Activated T-cell treated with anti-CD3 and anti-CD28 coated beads, Interleukin-2, amount 50 U/mL, for 72 hours (primary cell): ENCODE measurements at places on chromosomes 16 and 17.

- DNase-seq = no peak
Measured at GRCh38 chr17:80198144-80198661, 21.9 kb downstream of the SGSH start.

DNA sequence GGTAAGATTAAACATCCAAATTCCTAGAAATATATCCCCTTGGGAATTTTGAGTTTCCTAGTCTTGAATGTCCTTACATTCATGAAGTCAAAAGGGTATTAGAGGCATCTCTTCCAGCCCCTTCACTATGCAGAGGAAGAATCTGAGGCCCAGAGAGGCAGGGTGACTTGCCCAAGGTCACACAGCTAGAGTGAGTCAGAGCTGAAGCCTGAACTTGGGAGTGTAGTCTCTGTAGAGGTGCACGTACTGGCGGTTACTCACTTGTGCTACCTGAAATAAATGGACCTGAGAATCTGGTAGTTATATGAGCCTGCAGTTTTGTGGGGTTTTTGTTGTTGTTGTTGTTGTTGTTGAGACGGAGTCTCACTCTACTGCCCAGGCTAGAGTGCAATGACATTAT lies 164.0 kb downstream of the XYLT1 start:
- DNase-seq = no peak

DNA sequence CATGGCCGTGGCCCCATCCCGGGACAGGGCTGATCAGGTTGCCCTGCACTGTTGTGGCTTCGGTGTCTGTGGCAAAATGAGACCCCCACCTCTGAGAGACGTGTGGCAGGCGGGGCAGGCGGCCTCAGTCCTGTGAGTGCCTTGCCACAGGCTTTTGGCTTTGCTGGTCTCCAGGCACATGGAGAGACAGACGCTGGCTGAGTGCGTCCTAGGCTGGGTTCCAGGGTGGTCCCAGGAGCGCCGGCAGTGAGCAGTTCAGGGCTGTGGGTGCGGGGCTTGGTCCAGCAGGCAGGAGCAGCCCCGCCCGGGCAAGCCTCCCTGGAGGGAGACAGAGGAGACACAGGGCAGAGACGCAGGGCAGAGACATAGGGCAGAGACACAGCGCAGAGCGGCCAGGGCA lies 29.2 kb downstream of the SOX8 start:
- no peak for DNase-seq

GRCh38 chr17:44794851-44795413 lies 35.2 kb downstream of the GJC1 start:
- DNase-seq = no peak

GRCh38 chr17:29918922-29919856 lies 10.8 kb downstream of the SSH2 start:
- no peak for DNase-seq

DNA sequence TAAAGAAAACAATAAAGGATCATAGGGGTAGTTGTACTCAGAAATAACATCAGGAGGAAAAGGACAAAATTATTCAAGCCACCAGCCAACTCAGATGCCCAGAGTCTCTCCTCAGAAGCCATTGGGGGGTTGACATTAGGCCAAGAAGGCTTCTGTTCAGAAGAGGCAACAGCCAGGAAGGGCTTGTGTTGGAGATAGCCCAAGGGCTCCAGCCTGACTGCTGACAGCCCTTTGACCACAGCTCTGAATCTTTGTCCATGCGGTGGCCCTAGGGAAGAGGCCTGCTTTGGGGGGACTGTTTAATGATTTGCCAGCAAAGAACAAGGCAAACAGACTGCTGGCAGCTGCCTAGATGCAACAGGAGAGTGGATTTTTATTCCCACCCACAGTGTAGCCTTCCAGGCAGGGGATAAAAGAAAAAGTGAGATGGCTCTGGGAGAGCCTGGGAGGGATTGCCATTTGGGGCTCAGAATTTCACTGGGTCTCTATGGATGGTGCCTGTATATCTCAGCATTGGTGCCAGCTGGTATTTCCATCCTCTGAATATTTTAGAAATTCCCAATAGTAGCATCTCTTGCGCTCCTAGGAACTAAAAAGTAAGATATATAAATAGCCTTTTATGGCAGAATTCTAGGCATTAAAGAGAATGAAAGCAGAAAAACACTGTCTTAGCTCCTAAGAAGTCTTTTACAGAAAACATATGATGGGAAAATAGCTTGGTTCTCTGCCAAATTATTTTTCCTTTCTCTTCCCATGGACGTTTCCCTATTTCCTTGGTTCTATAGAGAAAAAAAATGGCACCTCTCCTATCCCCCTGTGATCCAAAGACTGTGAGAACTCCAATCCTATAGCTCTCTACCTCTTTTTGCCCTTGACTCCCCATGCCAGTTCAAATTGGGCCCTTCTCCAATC lies 29.4 kb upstream of the SUPT4H1 start:
- no peak for DNase-seq

DNA sequence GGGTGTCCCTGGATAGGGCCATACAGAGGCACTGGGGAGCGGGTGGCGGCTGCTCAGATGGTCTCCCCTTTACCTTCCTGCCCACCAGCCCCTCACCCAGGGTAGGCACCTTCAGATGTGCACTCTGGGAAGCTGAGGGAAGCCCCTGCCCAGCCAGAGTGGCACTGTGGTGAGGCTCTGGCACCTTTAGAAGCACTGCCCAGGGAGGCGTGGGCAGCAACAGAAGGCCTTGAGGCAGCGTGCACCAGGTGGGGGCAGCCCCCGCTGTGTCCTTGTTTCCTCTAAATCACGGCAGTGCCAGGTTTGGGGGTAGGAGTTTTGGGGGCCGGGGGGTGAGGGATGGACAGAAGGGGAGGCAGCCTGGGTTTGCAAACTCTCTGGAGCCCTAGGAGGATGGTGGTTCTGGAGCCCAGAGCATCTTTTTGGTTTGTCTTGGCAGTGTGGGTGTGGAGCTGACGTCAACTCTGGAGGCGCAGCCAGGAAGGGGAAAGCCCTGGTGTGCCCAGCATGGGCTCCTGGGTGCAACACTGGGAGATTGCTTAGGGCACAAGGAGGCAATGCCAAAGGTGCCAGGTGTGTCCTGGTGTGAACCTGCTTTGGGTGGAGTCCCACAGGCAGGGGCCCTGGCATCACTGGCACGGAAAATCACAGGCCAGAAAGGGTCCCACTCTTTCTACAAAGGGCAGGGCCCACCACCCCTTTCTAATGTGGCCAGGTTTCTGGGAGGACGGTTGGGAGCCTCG lies 23.1 kb upstream of the CDC42EP4 start:
- DNase-seq = no peak

GRCh38 chr17:12730931-12731521 lies 58.3 kb upstream of the ARHGAP44 start:
- no peak for DNase-seq

DNA sequence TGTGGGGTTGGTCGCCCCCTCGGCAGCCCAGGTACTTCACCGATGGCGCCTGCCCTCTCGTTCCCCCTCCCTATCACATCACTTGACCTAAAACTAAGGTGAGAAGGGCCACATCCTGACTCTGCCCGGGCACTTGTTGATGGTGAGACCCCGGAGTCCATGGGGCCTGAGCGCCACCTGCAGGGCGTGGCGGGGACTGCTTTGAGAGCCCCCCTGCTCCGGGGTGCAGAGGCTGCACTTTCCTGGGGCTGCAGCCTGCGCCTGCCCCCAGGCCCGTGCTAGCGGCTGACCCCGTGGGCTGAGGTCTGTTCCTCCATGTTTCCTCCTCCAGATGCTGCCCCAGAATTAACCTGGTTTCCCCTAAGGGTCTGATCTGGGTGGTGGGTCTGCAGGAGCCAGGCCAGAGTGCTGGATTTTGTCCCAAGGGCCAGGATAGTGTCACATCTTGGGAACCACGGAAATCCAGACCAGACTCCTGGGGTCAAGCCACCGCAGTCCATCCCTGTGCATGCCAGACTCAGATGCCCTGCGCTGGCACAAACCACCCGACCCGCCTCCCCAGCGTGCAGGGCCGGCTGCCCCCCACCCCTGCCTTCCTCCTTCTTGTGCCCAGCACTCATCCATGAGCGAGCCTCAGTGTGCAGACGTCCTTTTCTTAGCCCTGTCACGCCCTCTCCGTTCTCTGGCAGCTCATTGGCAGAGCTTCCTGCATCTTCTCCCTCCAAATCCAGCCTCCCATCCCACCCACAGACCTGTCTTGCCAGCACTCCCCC lies 2.7 kb downstream of the NDUFAF8 start:
- DNase-seq = peak; percentile 71

DNA sequence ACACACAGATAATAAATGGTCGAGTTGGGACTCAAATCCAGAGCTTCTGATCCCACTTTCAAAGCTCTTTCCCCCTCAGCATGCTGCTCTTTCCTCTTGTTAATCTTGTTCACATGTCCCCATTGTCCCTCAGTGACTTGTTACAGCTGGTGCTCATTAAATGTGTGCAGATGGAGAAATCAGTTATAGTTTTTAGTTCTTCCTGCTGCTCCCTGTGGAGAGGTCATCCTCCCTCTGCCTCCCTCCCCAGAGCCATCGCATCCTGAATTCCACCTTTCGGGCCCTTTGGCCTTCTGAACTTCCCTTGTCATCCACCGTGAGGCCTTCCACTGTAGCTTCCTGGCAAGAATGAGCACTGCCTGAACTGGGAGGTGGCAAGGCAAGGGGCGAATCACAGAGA lies 179.6 kb downstream of the WSCD1 start:
- DNase-seq = no peak

- DNase-seq = peak; percentile 67
Measured at GRCh38 chr16:81035975-81036750, 521 bp downstream of the ATMIN start.

DNA sequence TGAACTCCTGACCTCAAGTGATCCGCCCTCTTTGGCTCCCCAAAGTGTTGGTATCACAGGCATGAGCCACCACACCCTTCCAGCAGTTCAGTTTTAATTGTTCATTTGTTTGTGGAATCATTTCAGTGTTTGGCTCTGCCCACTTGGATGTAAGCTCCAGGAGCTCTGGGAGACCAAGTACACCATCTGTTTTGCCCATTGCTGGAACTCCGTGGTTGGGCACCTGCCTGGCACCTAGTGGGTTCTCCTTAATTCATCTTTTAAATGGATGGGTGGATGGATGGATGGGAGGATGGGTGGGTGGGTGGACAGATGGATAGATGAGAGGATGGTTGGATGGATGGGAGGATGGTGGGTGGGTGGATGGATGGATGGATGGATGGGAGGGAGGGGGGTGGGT lies 953 bp upstream of the NECAB2 start:
- no peak for DNase-seq

GRCh38 chr16:66028510-66029216 lies 337.8 kb upstream of the CDH5 start:
- no peak for DNase-seq

- DNase-seq = no peak
Measured at GRCh38 chr16:64375391-64375980, 746.4 kb downstream of the CDH11 start.

GRCh38 chr17:16415031-16415924 lies at the start of gene TRPV2:
Gene TRPV2 (plus strand): TSS chr17:16415571. CDS start chr17:16417669, 2,098 bp downstream.
- DNase-seq = peak; percentile 62

- DNase-seq = no peak
Measured at GRCh38 chr17:68840073-68840472, 115.1 kb downstream of the ABCA8 start.

- no peak for DNase-seq
Measured at GRCh38 chr17:68662479-68662878, 61.3 kb upstream of the FAM20A start.

- no peak for DNase-seq
Measured at GRCh38 chr17:57442401-57442823, 186.1 kb downstream of the MSI2 start.

DNA sequence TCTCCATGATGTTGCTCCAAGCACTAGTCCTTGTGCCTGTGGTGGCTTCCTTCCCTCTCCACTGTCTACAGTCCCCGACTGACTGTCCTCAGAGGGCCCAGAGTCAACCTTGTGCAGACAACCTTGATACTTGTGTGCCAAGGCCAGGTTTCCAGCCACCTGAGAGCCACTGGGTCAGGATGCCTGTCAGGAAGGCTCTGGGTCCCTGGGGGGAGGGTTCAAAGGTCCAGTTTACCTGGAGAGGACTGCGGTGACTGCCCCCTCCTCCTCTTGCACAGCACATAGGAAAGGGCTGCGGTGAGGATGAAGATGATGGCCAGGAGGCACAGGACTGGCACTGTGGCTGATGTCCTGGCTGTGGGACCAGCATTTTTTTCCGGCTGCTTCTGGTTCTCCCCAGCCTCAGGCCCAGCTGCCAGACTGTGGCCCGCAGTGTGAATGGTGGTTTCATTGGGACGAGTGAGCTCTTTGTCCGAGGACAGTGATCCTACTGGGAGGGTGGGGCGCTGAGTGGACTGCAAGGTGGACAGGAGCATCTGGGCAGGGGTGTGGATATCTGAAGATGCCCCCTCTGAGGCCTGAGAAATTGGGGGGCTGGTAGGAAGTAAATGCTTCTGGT lies 3.7 kb downstream of the MED11 start:
- no peak for DNase-seq

DNA sequence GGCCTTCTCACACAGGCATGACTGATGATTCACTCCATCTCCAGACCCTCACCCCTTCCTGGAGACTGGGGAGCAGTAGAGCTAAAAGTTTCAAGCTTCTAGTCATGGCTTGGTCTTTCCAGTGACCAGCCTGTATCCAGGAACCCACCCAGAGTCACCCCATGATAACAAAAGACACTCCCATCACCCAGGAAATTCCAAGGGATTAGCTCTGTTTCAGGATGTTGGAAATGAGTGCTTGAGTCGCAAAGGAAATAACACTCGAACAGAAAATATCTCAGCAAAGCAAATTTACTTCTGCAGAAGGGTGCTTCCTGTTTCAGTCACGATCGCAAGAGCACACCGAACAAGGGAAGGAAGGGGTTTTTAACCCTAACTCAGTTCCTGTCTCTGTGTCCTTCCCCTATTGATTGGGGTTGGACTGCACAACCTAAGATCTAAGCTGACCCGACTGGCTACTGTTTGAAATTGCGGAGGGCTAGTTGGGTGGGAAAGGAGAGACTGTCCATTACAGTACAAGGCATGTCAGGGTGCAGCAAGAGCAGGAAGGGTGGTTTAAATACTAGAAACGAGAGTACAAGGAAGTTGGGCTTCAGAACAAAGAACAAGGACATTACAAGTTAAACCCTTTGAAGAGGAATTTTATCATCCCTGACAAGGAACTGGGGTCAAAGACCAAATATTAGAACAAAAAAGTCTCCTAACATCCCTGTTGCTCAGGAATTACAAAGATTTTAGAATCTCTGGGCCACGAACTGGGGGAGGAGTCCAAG lies 224.4 kb upstream of the CACNG5 start:
- no peak for DNase-seq

GRCh38 chr17:6374271-6374691 lies 60.6 kb downstream of the AIPL1 start:
- no peak for DNase-seq

GRCh38 chr16:57649443-57649751 lies 18.7 kb upstream of the ADGRG3 start:
- no peak for DNase-seq
